ENCODE measurements at places on chromosomes 16 and 17.

DNA sequence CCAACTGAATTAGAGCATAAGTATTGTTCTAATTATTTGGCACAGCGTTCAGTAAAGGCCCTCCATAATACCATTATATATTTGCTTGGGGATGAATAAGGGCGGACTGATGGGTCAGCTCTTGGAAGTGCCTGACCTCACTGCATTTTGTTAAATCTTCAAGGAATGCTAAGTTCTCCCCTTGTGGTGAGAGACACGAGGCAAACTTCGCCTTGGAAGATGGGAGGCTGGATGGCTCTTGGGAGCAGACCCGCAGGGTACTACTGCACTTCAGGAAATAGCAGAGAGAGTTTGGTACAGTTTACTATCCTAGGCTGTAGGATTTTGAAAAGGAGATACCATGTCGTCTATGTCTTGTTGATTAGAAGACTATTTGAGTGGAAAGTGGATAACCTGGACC, 87.0 kb upstream of the RPRML start:
- DNase-seq, result no peak

- DNase-seq, result no peak
Observed at GRCh38 chr16:72021043-72021442, 12.5 kb downstream of the DHODH start.

- no peak for DNase-seq
Observed at GRCh38 chr17:30921544-30922196, at the start of gene ADAP2. Gene ADAP2 (plus strand): TSS chr17:30921945. CDS start chr17:30922015, 70 bp downstream.

- DNase-seq, result no peak
Observed at GRCh38 chr16:26649381-26650045, 417.2 kb upstream of the C16orf82 start.

- DNase-seq, result no peak
Observed at GRCh38 chr16:7440886-7441400, 108.3 kb downstream of the RBFOX1 start.

DNA sequence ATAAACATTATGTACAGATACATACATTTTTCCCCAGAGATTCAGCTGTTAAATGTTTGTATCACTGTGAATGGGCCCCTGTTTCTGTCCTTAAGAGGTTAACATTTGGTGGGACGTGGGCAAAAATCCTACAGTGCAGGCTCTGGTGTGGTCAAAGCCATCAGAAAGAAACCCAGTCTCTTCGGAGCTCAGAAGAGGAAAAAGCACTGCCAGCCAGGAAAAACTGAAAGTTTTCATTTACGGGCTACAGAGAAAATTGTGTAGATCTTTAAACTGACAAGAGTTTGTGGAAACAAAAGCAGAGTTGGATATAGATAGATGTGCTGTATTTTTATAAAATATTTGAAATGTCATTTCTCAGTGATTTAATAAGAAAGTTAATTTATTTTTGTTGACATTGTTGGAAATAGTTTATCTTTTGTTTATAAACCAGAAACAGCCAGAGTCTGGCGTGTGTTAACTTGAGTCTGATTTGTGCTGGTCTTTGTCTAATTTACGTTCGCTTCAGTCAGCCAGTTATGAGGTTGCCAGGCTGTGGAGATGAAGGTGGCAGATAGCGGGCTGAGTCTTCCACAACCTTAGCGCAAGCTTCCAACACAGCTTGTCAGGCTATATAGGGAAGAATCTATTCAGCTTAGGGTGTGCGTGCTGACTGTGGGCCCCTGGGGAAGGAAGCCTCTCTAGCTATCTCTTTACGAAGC, 9.5 kb upstream of the TEKT3 start:
- no peak for DNase-seq

DNA sequence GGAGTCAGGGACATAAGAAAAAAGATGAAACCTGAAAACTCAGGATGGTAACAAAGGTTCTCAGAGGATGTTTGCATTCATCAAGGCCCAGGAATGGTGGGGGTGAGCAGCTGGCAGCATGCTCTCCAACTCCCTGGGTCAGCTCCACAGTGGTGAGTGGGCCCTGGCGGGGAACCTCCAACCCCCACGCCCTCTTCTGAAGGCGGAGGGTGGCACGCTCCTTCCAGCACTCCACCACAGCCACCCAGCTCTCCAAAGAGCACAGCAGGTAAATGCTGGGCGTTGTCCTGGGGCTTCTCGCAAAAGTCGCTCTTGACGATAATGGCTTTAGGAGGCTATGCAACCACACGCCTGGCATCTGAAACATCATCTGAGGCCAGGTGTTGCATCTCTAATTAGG, 173.8 kb downstream of the C16orf78 start:
- DNase-seq, result no peak

- DNase-seq, result no peak
Observed at GRCh38 chr17:9195411-9195810, 174.1 kb downstream of the NTN1 start.

- DNase-seq, result peak; percentile 72
Observed at GRCh38 chr16:68229431-68230175, 6.3 kb downstream of the ESRP2 start.

DNA sequence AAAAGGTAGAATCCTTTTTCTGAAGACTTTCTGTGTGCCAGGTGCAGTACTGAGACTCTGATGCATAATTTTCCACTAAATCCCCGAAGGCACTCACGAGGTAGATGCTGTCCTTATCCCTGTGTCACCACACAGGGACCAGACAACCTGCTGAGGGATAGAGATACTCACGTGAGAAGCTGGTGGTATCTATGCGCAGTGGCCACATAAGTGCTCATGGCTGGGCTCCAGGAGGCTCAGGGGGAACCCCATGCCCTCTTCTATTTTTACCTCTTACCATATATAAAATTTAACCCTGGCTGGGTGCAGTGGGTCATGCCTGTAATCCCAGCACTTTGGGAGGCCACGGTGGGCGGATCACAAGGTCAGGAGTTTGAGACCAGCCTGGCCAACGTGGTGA, 38.3 kb downstream of the NT5M start:
- DNase-seq, result no peak

DNA sequence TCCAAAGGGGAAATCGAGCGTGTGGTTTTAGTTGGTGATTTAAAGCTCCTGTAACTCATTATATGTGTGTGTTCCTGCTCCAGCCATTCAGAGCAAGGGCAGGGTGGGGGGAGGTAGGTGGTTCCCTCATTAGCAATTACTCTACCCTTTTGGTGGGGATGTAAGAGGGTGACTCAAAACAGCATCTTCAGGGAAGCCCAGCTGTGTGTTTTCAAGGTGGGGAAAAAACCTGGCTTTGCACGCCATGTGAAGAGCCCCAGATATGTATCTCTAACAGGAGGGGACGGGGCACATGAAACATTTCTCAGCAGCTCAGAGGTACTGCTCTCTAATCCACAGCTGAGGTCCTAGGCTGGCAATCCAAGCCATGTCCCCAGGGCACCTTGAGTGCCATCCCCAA, 241.3 kb upstream of the ZFHX3 start:
- no peak for DNase-seq

DNA sequence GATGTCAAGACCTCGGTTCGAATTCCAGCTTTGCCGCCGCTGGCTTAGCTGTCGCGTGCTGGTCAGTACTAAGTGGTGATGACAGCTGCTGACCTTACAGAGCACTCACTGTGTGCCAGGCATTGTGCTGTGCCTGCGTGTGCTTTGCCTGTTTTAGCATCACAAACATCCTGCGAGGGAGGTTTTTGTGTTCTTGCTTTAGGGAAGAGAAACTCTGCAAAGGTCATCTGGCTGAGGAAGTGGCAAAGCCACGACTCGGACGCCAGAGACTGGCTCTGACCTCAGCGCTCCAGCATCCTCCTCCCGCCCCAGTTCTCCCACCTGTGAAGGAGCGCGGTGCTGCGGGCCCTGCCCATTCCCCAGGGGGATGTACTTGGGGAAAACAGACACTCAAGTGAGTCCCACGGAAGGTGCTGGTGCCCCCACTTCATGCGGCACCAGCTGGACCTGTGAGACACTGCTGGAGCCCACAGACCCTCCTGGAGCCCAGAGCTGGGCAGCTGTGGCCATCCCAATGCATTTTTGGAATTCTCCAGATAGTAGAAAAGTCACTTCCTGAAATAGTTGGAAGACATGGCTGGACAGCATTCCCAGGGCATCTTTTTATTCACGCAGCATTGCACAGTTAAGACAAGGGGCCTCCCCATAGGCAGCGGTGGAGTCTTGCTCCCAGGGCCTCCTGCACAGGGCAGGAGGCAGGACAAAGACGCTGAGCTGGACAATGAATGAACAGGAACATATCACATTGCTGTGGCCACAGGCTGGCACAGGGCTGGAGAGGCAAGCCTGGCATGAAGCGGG, 20.0 kb upstream of the HERPUD1 start:
- no peak for DNase-seq

GRCh38 chr16:49407873-49408550, 34.4 kb downstream of the C16orf78 start:
- peak; percentile 79 for DNase-seq
